RPMI8226 (cell line): ENCODE measurements at places on chromosomes 3 and 15.
A peak's percentile ranks its signal among the peaks of the same experiment; 100 is the strongest.

DNA sequence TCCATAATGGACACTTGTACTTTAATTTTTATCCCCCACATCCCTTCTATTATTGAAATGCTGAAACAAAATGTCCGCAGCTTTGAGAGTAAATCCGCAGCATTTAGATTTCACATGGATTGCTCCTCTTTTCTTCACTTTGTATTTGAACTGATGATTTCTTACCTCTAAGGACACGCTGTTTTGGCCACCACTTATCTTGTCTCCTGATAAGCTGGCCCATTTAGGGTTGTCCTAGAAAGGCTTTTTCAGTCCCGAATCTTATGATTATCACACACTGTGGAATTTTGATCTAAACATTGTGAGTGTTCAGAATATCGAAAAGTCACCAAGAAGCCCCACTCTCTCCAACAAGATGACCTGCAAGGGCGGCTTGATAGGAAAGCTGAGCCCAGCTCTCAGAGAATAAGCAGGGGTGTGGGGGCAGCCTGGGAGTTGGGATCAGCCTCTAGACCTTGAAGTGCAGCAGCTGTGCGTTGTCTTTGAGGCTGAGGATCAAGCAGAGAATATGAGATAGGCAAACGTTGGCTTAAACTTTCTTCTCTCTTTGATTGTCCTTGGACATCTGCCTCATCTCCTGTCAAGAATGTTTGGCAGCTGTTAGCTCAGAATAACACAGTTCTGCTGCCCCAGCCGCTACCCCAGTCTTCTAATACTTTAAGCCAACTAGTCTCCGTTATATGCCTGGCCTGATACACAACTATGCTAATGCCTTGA, 399.7 kb upstream of the NR2F2 start:
- DNase-seq: no peak

DNA sequence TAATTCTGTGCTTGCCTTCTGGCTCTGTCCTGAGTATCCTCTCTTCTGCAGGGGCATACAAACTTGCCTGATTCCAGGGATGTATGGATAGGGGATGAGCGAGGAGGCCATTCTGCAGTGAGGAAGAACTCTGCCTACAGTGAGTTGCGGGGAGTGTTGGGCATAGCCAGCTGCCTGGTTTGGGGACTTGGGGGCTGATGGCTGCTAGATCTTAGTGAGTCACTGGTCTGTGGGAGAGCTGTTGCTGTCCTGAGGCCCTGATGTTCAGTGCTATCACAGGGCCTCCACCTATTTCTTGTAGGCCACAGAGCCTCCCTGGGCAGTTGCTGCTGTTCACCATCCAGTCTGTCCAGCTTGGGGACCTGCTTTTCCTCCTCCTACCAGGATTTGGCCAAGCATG, 20.3 kb downstream of the CDAN1 start:
- no peak for DNase-seq

GRCh38 chr3:31025541-31025940, 131.1 kb upstream of the GADL1 start:
- DNase-seq: no peak

DNA sequence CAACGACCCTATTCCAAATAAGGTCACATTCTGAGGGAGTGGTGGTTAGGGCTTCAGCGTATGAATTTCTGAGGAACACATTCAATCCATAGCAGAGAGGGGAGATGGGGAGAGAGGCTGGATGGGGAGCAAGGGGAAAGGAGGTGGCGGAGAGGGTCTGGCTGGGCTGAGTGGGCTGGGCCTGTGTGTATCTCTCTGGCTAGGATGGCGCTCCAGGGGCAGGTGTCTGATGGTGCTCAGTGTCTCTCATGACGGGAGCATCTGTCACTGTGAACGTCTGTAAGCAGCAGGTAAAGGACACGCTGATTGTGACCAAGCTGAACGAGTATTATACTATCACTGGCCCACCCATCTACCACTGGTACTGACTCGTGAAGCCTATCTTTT, 159.6 kb downstream of the XXYLT1 start:
- DNase-seq: no peak

GRCh38 chr3:185488465-185488864, 10.4 kb downstream of the TMEM41A start:
- no peak for DNase-seq

GRCh38 chr15:32869776-32870175, 152.0 kb downstream of the GREM1 start:
- no peak for DNase-seq

GRCh38 chr3:39105687-39106063, 1.8 kb downstream of the GORASP1 start:
- no peak for DNase-seq

GRCh38 chr3:143847787-143848631, at the start of gene SLC9A9:
Gene SLC9A9, minus strand, starts transcription at chr3:143848468. Its CDS starts 146 bp downstream, at chr3:143848322.
- DNase-seq: peak; percentile 78

- peak; percentile 73 for DNase-seq
Measured at GRCh38 chr15:50764461-50765194, 878 bp downstream of the SPPL2A start.

DNA sequence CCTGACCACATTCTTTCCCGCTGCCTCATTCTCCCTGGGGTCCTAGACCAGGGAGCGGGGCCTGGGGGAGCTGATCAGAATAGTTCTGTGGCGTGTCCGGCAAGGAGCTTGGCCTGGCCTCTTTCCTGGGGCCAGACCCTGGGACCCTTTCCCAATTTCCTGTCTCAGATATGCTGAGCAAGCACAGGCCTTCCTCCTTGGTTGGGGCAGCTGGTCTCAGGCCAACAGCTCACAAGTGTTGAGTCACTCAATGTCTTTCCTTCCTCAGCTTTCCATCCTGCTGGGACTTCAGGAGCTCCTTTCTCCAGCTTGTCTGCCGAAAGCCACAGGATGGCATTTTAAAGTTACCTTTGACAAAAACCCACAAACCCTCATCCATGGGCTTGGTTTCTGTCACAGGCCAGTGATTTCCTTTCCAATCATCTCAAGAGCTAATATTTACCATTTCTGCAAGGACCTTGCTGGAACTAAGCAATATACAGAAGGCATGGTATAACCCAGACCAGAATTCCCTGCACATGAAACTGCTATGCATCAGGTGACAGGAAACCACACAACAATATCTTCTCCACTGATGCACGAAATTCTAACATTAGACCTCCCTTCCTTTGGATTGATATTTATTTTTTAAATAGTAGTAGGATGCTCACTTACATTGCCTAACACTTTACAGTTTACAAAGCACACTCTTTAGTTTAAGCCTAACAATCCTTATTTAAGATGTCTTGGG, 19.5 kb upstream of the TIMP4 start:
- DNase-seq: no peak

DNA sequence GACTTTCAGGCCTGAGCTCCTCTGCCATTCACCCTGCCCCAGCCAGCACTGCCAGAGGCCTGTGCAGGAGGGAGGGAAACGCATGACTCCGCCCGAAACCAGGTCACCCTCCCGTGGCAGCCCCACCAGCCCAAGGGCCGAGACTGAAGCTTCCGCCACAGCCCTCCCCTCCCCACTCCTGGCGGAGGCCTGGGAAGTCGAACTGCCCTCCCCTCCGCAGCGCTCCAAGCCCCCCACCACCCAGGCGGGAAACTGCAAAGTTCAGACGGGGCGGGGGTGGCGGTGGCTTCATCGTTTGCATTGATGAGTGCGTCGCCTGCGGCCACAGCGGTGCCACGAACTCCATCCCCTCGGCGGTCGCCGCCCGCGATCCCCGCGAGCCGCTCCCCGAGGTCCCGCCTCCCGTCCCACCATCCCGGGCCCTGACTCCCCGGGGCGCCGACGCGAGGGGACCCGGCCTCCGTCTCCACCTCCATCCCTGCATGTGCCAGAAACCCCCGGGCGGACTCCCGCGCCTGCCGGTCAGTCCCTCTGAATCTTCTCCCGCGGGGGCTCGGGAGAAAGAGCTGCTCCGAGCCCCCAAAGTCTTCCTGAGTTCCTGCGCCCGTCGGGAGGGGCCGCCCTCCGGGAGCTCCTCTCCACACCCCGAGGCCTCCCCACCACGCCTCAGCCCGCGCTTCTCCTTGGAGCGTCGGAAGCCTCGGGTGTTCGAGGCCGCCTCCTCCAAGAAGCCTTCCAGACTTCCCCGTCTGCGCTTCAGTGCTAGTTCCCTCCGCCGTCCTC, 698 bp downstream of the MELTF start:
- DNase-seq: no peak

DNA sequence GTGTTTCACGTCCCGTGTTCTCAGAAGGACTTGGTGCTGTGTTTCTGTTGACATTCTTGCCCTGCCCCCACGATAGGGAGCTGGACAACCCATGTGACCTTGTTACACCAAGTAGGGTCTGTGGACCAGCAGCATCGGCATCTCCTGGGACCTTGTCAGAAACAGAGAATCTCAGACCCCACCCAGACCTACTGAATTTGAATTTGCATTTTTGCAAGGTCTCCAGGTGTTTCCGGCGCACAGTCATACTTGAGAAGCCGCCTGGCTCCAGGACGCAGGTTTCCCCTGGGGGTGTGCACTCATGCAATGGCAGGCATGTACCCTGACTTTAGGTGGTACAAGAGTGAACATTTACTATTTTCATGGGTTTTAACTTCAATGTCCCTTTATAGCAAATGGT, 117.9 kb downstream of the TLE3 start:
- DNase-seq: peak; percentile 91

DNA sequence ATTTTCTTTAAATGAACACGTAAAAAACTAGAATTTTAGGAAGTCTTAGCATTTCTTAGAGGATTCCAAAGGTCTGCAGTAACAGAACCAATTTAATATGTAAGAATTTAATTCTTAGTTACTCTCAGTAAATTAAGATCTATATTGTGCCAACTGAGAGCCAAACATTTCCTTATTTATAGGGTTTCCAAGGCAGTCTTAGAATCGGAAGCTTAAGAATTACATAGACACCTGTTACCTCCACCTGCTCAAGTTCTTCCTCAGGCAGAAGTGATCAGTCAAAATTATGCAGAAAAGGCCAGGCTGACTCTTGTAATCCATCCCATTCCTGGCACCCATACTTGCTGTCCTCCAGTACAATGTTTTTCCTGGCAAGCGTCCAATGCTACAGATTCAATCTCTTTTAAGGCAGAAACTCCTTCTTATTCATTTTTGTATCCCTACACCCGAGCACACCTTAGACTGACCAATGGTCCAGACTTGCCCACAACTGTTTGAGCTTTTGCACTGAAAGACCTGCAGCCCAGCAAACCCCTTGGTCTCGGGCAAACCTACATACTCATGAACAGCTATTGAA, 64.3 kb downstream of the NCEH1 start:
- DNase-seq: peak; percentile 30

GRCh38 chr3:161925749-161926360, 429.2 kb downstream of the OTOL1 start:
- no peak for DNase-seq
